Activated CD8-positive, alpha-beta memory T cell treated with anti-CD3 and anti-CD28 coated beads for 1 hour (primary cell): ENCODE measurements at places on chromosomes 3 and 15.

GRCh38 chr3:51975852-51976549, 1.1 kb downstream of the ABHD14A start:
- no peak for DNase-seq

DNA sequence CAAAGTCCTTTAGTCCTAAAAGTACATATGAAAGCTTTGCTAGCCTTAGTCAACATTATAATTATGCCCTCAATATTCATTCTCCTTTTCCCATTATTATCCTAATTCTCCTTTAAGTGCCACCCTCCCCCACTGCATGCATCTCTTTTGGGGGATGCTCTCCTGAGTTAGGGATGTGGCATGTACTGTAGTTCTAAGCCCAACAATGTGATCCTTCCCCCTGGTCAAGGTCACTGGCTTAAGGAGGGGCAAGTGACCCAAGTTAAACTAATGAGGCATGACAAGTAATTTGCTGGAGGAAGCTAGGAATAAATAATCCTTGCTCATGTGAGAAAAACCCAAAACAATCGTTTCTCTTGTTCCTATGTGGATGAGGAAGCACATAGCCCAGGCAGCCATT, 343.9 kb upstream of the SUCLG2 start:
- no peak for DNase-seq

- DNase-seq = no peak
Measured at GRCh38 chr3:125262161-125262560, 49.6 kb upstream of the SLC12A8 start.

DNA sequence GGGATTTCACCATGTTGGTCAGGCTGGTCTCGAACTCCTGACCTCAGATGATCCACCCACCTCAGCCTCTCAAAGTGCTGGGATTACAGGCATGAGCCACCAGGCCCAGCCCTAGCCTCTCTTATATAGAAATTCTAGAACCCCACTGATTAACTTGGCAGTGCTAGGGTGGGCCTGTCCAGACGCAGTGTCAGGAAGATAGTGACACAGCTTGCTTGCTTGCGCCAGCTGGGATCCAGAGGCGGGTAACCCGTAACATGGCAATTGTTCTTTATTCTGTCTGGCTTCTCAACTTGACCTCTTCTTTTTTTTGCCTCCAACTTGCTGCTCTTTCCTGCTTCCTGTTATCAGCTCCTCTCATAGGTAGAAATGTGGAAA, 16.2 kb downstream of the CEP19 start:
- DNase-seq = no peak

GRCh38 chr3:152610622-152611021, 224.3 kb upstream of the P2RY1 start:
- no peak for DNase-seq

DNA sequence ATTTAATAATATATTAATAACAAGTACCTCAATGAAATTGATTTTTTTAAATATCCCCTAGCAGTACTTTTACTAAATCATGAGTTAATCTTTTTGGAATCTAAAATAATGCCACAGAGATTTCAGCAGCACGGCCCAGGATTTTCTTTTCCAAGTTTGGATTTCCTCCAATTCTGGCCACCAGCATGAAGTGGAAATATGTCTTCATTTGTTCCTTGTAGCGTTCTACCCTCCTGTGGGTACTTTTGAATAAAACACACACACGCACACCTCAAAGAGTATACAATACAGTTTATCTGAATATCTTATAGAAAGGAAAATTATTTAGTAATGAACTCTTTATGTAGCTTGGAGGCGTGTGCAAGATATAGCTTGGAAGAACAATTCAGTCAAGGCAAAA, 125.1 kb upstream of the STT3B start:
- no peak for DNase-seq

- no peak for DNase-seq
Measured at GRCh38 chr3:157132936-157133335, 27.0 kb downstream of the CCNL1 start.

- no peak for DNase-seq
Measured at GRCh38 chr3:52226229-52226817, 878 bp upstream of the TLR9 start.

DNA sequence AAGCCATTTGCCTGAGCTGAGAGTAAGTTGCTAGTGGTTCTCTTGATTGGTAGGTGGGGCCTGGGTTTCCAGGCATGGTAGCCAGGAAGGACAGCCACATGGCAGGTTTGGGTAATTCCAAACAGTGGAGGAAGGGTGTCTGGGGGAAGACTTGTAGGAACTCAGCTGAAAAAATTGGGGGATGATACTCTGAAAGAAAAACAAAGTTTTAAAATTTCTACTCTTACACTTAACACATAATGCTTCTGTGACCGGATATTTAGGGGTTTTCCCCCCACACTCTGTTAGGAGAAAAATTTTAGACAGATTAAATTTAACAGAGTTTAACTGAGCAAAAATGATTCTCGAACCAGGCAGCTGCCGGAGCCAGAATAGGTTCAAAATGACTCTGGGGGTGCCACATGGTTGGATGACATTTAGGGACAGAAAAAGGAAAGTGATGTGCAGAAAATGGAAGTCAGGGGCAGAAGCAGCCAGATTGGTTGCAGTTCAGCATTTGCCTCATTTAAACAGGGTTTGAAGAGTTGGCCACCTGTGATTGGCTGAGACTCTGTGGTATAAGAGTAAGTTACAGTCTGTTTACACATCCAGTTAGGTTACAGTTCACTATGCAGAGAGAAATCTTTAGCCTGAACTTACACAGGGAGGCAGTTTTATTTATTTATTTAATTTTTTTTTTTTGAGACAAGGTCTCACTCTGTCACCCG, 8.1 kb downstream of the B2M start:
- DNase-seq = no peak

- DNase-seq = no peak
Measured at GRCh38 chr3:38989917-38990510, 61.7 kb downstream of the SCN11A start.

- peak; percentile 19 for DNase-seq
Measured at GRCh38 chr3:126752303-126753190, 48.5 kb downstream of the CHCHD6 start.

DNA sequence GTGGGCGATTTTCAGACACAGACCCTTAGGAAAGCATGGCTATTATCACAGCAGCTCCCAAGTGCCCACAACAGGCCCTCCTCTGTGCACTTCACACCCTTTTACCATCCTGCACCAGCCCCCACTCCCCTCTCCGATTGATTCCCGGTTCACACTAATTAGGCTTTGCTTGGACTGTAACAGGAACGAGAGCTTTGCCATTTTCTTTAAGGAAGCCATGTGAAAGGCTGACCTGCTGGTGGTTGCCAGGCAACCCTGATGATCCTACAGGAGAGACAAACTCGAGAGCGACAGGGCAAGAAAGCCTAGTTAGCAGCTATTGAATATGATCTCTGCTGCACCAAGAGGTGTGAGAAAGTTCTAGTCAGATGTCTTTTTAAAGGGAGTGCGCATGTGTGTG, 28.2 kb upstream of the DET1 start:
- no peak for DNase-seq

DNA sequence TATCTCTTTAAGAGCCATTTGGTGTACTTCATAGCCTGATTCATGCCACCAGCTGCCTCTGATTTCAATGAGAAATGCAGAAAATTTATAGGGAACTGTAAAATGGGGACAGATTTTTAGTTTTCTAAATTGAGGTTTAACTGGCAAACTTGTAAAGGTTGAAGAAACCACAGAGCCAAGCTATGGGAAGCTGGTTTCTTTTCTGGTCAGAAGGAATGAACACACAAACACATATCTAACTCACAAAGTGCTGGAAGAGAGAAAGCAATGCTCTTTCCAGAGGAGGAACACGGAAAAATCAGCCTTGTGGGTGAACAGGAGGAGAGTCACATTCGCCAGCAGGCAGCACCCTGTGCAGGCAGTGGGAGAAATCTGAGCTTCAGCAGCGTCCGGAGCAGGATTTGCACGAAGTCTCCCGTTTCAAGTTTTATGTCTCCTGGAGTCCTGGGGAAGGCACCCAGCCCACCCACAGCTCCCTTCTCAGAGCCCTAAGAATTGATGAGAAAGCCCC, 481 bp downstream of the MASP1 start:
- DNase-seq = no peak

- DNase-seq = no peak
Measured at GRCh38 chr3:42476225-42477125, 26.0 kb upstream of the VIPR1 start.

DNA sequence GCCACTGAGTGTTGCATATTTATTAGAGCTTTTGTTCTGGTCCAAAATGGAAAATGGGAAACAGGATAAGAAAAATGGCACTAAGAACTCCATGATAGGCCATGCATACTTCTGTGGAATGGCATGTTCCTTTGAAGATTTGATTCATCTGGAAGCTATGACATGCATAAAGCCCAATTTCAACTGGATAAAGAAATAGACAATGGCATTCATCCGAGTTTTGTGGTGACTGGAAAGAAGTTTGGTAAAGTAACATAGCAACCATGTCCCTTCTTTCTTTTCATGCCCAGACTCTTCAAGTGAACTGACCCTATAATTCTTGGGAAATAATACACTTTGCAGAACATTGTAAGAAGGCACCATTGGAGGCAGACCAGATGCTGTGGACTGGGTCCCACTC, 368.4 kb upstream of the IL12A start:
- DNase-seq = no peak

GRCh38 chr3:152305075-152305474, 36.3 kb downstream of the MBNL1 start:
- no peak for DNase-seq

DNA sequence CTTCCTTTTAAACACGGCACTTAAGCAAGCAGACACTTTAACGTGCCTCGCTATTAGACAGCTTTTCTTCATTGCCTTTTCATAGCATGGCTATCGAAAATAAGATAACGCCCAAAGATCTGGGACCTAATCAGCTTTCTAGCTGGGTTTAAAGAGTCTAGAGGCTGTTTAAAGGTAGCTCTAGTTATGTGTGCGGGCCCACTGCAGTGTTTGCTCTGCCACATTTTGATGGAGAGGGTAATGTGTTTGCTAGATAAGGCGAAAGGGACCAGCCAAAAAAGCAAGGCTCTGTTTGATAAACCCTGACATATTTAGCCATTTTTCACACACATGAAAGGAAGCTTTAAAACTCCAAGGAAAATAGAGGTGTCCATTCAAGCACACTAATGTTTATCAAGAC, 91.6 kb downstream of the NR2F2 start:
- no peak for DNase-seq

DNA sequence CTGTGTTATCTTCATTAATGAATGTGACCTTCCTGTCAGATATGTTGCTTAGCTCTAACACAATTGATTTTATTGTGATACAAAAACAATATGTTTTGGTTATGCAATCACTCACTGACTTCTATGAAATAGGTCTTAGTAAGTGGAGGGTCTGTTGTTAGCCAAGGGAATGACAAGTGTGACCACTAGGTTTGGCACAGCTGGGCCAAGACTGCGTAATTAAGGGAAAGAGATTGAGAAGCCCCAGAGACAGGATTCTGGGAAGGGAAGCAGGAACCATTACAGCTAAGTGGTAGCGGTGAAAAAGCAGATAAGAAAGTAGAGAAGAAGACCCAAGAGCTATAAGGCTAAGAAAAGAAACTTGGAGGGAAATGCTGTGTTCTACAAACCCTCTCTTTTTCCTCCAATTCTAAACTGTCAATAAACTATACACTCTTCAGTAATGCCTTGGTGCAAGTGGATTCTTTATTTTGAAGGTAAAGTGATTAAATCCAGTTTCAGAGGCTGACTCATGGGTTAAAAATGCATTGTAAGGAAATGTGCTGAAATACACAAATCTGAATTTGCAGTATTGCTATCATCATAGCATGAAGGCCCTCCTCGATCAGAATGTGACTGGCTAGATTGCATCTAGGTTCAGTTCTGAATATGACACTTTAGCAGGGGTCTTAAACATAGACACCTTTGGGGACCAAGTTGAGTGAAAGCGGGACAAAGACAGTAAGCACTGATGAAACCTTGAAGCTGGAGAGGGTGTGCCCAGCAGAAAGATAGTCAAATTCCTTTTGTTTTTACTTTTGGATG, 26.1 kb downstream of the KCNMB2 start:
- no peak for DNase-seq

DNA sequence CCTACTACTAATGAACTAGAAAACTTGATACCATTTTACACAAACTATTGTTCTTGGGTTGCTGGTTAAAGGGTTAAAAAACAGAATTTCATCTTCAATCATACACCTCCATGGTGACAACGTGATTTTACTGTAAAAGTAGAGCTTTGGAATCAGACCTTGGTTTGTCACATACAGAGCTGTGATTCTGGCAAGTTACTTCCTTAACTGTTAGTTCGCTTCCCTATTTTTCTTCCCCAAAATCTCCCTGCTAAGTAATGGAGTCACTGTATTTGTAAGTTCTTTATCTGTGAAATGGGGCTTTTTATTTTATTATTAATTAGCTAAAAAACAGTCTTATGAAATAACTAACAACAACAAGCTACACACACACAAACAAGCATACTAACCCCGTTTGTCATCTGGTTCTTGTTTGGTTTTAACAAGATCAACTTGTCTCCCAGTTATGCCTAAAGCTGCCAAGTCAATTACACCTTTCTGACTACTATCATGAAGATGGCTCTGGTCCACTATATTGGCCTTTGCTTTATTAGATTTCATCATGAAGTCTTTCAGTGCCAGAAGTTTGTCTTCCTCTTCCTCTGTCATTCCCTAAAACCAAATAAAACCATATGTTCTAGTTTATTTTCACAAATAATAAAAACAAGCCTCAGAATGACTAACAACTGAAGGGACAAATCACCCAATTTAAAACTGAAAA, 38.6 kb downstream of the PIK3R4 start:
- no peak for DNase-seq

- no peak for DNase-seq
Measured at GRCh38 chr15:89907289-89907688, 5.5 kb downstream of the ARPIN start.

- DNase-seq = no peak
Measured at GRCh38 chr3:27585429-27585828, 101.2 kb upstream of the SLC4A7 start.

- DNase-seq = no peak
Measured at GRCh38 chr3:125267460-125267859, 54.9 kb upstream of the SLC12A8 start.

DNA sequence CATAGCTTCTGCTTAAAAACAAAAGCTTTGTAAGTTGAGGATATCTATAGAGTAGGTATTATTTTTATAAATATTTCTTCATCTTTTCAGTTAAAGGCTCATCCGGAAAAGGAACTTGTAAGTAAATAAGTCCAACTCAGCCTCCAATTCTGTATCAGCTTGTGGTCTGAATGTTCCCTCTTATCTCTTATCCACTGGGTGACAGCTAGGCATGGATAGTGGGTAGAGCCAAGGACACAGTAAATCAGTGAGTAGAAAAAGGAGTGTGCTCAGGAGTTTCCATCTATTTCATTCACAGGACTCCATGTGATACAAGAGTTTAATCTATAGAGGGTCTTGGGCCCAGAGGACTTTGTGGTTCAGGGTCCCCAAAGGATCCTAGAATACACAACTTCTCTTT, 50.9 kb downstream of the FRMD5 start:
- DNase-seq = no peak
